ENCODE measurements at places on chromosomes 7 and 10. TPM values are rescaled to one million over a fixed set of nuclear protein-coding genes. Genes with fewer than 3 reads are reported as not detected.

Gene CCSER2
- 11.5 TPM for polyA plus RNA-seq

Gene CRPPA
- 1.2 TPM for polyA plus RNA-seq

Gene SSC4D
- not detected for polyA plus RNA-seq

Gene PRSS37
- polyA plus RNA-seq: not detected

Gene VSIR
- 12.0 TPM for polyA plus RNA-seq

Gene ZKSCAN5
- 3.0 TPM for polyA plus RNA-seq

Gene TMEM184A
- polyA plus RNA-seq: 60.3 TPM

Gene SPAM1
- not detected for polyA plus RNA-seq

Gene VENTX
- polyA plus RNA-seq: 0.36 TPM

Gene CLDN3
- polyA plus RNA-seq: 705 TPM

Gene NOLC1
- 14.4 TPM for polyA plus RNA-seq

Gene GPR146
- polyA plus RNA-seq: 5.5 TPM

Gene TACR2
- 6.0 TPM for polyA plus RNA-seq

Gene PPP1R3C
- polyA plus RNA-seq: 1.9 TPM

Gene TCAF2
- polyA plus RNA-seq: 1.2 TPM

Gene CCDC7
- polyA plus RNA-seq: 2.4 TPM

Gene KCP
- not detected for polyA plus RNA-seq

Gene CTBP2
- polyA plus RNA-seq: 52.0 TPM

Gene LOXL4
- polyA plus RNA-seq: 1.8 TPM

Gene AP5Z1
- 20.3 TPM for polyA plus RNA-seq
